ENCODE measurements at places on chromosomes 1 and 21.

DNA sequence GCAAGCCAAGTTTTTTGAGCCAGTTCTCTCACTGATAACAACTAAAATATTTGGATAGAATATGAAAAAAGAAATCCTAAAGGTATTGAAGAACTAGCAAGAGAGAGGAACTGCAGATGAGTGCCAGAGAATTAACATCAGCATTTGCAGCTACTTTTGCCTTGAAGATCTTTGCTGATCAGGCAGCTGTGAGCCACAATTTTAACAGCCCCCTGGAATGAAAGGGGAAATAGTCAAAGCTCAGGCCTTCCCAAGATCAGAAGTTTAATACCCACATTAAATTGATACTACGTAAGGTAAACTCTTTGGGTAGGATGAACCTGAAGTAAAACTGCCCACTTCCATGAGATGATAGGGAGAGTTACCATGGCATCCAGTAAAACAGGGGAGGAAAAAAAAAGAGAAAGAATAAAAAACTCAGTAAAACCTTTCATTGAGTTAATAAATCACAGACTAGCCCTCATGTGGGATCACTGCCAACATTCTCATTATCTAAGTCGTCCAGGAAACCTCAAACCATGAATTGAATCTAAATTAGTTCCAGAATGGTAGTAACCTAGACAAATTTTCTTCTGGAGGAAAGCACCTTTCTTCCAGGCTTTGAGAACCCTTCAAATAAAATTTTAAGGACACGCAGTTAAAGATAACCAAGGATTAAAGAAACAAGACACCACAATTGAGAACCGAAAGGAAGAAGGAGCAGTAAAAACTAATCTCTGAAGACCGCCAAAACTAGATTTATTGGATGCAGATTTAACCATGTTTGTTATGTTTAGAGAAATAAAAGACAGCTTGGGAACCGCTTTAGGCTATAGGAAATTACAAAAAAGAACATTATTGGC, 28.3 kb downstream of the SCP2 start:
- no peak for DNase-seq

GRCh38 chr1:43505077-43505780, 25.5 kb upstream of the PTPRF start:
- no peak for DNase-seq

GRCh38 chr1:21638531-21639341, 30.4 kb downstream of the RAP1GAP start:
- no peak for DNase-seq

DNA sequence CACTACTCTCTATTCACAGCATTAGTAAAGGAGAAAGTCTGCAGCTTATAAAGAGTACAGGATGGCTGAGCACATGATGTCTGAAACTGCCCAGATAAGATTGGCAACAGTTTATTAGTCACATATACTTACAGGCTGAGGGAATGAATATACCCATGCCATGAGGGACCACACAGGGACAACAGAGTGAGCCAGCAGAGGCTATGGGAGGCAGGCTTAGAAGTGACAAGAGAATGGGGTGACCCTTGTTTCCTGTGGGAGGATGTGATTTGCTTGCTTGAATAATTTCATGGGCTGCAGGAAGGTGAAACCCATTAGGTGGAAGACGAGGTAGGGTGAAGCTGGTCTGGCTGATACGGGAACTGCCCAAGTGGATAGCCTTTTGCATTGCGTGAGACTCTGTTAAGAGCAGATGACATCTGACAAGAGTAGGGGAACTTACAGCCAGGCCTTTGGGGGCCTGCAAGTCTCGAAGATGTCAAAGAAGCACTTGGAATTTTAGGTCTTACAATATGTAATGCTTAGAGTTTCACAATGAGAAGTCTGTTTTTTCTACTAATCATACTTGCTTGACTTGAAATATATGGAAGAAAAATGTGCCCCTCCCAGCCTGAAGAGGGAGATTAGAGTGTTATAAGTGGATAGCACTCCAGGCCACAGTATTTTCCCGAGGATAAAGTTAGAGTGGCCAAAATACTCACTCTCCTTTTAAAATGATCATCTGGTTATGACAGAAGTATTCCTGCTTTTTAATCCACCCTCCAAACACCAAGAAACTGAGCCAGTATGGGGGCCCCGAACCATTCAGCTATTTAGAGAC, 34.6 kb upstream of the TNFSF4 start:
- DNase-seq: no peak

GRCh38 chr1:95073446-95073845, 695 bp upstream of the ALG14 start:
- peak; percentile 4 for DNase-seq

DNA sequence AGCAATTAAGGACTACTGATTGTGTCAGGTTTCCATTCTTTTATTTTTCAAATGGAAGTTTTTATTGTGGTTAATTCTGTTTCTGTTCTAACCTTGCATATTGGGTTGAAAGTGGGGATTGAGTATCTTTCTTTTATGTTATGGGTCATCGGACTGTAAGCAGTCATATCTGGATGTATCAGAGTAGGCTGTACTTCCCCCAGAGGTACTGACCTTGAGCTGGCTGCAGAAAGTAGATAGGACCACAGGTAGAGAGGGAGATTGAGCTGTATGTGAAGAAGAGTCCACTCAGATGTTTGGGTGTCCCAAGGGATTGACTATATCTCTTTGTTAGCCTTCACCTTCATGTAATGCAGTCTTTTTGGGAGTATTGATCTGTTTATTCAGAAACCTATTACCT, 20.5 kb upstream of the ALG14 start:
- no peak for DNase-seq

- no peak for DNase-seq
These were observed 244.8 kb downstream of the RPS6KC1 start for GRCh38 chr1:213295860-213296259.

- no peak for DNase-seq
These were observed 30.1 kb upstream of the TRIM62 start for GRCh38 chr1:33211972-33212371.

GRCh38 chr1:17158961-17159360, 39.7 kb upstream of the PADI2 start:
- DNase-seq: no peak

GRCh38 chr1:205597691-205598314, 34.0 kb downstream of the ELK4 start:
- no peak for DNase-seq

GRCh38 chr1:207883104-207883651, 27.7 kb downstream of the CD34 start:
- DNase-seq: peak; percentile 50

DNA sequence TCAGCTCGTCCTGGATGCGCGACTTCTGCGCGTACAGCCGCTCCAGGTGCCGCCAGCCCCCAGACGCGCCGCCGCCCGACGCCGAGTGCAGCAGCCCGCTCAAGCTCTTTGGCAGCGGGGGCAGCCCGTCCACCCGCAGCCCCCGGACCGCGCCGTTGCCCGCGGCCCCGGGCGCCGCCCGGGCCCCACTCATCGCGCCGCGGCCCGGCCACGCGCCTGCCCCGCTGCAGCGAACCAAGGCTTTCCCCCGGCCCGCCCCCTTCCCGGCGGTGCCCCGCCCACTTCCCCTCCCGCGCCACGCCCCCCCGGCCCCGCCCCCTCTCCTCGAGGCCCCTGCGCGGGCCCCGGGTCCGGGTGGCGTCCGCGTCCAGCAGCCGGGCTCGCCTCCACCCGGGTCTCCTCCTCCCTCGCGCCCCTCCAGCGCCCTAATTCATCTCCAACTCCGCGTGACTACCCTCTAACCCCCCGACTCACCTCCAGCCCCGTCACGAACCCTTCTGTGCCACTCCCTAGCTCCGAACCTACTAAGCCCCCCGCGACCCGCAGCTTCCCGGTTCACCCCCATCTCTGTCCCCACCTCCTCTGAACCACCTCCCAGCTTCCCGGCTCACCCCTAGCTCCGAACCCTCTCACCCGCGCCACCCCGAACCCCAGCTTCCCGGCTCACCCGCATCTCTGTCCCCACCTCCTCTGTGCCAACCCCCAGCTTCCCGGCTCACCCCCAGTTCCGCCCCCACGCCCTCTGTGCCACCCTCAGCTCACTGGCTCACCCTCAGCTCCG, at the start of gene FAM89A:
TSS of gene FAM89A (minus strand) at position 236 of the 781 bp plus-strand sequence. CDS start at position 193, 43 bp downstream.
- peak; percentile 75 for DNase-seq

DNA sequence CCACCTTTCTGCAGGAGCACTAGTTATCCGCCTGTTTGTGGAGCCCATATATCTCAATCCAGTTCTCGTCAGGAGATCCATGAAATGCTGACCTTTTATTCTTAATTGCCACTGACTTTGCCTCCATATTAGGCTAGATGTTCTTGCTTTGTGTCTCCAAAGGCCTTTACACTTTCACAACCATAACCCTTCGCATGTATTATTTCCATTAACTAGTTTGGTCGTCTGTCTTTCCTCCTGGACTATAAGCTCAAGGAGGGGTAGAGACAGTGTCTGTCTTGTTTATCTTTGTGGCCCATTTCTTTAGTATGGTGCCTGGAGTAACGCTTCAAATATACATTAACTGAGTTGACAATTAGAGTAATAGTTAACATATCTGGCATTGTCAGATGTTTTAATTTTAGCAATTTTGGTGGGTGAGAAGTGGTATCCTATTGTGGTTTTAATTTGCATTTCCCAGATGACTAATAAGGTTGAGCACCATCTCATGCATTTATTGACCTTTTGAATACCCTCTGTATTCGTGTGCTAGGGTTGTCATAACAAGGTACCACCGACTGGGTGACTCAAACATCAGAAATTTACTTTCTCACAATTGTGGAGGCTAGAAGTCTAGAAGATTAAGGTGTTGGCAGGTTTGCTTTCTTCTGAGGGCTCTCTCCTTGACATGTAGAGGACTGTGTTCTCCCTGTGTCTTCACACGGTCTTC, 21.7 kb upstream of the IL12RB2 start:
- no peak for DNase-seq

- DNase-seq: no peak
These were observed 9.7 kb upstream of the COL6A2 start for GRCh38 chr21:46088189-46088588.

DNA sequence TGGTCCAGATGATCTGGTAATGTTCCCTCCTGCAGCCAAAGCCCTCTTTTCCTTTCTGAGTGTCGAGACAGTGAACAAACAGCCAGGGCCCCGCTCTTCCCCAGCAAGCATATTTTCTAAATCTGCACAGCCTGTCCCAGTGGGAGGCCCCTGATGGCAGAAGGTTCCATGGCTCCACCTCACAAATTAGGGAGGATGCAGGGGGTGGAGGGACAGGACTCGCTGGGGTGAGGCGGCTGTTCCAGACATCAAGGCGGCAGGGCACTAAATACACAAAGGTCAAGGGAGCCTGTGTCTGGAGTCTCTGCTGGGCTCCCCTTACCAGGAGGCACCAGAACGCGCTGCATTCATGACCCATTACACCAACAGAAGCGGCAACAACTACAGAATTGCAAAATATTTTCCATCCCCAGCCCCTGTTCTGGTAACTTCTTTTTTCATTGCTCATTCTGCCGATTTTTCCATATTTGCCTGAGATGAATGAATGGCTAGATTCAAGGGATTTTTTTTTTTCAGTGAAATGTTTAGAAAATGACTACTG, 27.0 kb upstream of the PRELP start:
- no peak for DNase-seq

DNA sequence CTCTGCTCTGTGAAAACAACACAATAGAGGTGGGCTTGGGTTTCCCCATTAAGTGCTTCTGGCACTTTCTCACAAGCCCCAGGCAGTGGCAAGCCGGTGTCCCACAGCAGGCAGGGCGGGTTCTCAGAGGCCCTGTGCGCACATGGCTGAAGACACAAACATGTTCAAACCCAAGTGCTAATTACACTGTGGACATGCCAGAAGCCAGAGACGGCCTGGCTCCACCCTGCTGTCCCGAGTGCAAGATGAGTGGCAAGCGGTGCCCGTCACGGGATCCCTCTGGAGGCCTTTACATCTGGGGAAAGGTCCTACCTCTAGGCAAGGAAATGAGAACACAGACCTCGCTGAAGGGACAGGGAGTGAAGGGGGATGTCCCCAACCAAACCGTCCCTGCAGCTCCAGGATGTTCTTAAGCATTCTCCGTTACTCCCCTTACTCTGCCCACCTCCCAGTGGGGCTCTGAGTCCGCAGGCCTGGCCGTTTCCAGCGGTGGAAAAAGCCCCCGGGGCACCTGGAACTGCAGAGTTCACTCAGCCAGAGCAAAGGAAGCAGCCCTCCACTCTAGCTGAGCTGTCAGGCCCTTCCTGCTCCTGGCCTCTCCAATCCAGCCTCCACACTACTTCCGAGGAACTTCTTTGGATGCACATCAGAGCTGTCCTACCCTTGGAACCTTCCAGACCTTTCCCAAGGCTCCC, 57.4 kb downstream of the SLC66A1 start:
- no peak for DNase-seq

- no peak for DNase-seq
These were observed 8.4 kb downstream of the GLUL start for GRCh38 chr1:182383037-182383661.

- no peak for DNase-seq
These were observed 235.1 kb downstream of the KIF26B start for GRCh38 chr1:245389873-245390272.

- no peak for DNase-seq
These were observed 95.8 kb downstream of the VWA5B1 start for GRCh38 chr1:20386323-20387081.

DNA sequence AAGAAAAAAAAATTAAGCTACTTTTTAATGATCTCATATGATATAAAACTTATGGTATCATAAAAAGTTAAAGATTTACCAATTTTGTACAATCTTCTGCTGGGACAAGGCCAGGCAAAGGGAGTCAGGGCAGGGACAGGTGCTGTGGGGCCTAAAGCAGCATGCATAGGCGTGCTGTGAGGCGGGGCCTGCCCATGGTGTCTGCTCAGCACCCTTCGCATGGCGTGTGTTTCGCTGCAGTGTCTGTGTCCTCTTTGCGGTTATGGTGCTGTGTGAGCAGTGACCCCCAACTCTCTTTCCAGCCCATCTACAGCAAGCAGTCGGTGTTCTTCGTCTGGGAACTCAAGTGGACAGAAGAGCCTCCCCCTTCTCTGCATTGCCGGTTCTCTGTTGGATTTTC, 13.4 kb upstream of the PWP2 start:
- DNase-seq: no peak

DNA sequence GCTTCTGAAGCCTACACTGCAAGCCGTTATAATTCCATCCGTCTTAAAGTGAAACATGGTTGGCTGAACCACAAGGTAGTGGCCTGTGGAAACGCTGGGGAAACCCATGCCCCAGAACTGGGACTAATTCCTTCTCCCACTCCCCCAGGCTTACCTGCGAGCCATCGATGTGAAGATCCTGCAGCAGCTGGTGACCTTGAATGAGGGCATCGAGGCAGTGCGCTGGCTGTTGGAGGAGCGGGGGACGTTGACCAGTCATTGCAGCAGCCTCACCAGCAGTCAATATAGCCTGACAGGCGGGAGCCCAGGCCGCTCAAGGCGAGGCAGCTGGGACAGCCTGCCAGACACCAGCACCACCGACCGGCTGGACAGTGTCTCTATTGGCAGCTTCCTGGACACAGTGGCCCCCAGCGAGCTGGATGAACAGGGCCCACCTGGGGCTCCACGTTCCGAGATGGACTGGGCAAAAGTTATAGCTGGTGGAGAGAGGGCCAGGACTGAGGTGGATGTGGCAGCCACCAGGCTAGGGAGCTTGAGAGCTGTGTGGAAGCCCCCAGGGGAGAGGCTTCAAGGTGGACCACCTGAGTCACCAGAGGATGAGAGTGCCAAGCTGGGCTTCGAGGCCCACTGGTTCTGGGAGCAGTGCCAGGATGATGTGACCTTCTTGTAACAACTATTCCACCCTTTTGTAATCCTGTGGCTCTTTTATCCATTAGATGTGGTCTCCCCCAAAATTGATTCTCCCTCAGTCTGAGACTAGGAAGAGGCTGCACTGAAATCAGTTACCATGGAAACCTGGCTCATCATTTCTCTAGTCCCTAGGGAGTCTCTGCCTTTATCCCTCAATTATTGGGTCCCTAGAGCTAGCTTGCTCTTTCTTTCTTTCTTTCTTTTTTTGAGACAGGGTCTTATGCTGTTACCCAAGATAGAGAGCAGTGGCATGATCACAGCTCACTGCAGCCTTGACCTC, 16.7 kb downstream of the LURAP1 start:
- DNase-seq: no peak
